Right renal pelvis (tissue), 4 donors: ENCODE measurements at places on chromosomes 11 and 22. TPM values are rescaled to one million over a fixed set of nuclear protein-coding genes. Genes with fewer than 3 reads are reported as not detected.

- DNase-seq: no peak
Observed at GRCh38 chr22:30408388-30409102, 11.7 kb downstream of the SEC14L2 start.

Gene MYRF
- polyA plus RNA-seq: 20.9 TPM

- DNase-seq: no peak
Observed at GRCh38 chr11:130549393-130549999, 101.1 kb downstream of the ADAMTS15 start.

Gene IGLL1
- 0.51 TPM for polyA plus RNA-seq

DNA sequence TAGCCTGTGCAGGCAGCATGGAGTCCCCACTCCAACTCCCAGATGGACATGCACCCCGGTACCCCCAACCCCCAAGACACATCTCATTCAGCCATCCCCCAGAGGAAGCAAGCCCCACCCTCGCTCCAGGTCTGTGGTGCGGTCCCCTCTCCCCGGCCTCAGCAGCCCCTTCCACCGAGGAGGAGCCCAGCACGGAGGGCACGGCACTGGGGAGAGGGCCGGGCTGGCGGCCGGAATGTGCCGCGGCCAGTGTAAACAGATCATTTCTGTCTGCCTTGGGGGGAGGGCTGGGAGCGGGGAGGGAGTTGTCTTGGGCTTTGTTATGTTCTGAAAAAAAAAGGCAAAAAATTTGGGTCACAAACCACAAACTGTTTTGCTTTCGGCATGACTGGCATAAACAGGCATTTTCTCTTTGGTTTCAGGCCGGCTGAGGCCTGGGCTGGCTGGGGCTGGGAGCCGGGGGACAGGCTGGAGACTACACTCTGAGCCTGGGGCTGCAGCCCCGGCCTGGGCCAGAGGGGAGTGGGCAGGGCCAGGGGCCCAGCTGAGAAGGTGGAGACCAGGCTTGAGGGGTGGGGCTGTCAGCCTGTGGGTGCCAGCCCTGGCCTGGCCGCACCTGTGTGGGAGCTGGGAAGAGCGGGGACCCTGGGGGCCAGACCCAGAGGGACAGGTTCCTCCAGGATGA is 16.8 kb downstream of the IGF2 start:
- no peak for DNase-seq

DNA sequence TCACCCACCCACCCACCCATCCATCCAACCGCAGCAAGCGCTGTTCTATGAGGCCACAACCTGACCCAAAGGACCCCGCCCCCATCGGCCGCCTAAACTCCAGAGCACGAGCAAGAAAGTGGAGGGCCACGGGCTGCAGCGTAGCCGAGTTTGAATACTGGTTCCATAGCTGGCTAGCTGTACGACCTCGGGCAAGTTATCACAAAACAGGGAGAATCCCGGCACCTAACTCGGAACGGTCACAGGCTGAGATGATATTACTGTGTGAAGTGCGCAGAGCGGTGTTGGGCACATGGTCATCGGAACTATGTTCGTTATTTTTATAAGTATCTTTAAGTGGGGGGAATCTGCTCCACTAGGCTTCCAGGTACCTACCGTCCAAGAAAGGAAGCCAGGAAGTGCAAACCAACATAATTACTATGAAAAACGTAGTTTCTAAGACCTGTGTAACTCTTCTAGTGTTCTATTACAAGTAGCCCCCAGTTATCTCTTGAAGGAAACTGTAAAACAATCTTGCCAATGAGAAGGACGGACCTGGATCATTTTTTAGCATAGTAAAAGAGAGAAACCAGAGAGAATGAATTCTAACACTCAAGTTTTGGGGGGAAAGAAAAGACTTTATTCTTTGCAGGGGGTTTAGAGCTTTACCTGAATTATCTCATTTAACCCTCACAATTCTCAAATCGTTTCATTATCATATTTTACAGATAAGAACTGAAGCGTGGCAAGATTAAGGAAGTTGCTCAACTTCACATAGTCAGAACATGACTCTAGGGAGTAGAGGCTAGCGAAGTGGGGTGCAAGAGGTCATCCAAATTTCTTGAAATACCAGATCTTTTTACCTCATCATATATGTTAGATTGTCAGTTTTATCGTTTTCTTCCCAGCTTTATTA is 663 bp upstream of the BUD13 start:
- no peak for DNase-seq

Gene SLCO2B1
- 10.2 TPM for polyA plus RNA-seq

Gene PLEKHA7
- 42.2 TPM for polyA plus RNA-seq

Gene CASP5
- polyA plus RNA-seq: not detected

GRCh38 chr11:127003260-127003981 is 2.9 kb upstream of the KIRREL3 start:
- DNase-seq: peak; percentile 54

DNA sequence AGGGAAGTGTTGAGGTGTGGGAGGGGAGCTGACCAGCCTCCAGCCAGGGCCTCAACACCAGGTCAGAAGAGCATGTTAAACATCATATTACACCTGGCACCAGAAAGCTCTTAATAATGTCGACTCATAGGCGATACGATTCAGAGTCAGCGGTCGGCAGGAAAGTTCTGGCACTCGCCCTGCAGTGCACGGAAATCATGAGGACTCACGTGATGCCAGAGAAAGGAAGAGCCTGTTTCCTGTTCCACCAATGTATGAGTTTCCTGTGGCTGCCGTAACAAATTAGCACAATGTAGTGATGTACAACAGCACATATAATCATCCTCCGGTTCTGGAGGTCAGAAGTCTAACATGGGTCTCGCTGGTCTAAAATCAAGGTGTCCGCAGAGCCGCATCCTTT is 198.8 kb downstream of the BARX2 start:
- no peak for DNase-seq

DNA sequence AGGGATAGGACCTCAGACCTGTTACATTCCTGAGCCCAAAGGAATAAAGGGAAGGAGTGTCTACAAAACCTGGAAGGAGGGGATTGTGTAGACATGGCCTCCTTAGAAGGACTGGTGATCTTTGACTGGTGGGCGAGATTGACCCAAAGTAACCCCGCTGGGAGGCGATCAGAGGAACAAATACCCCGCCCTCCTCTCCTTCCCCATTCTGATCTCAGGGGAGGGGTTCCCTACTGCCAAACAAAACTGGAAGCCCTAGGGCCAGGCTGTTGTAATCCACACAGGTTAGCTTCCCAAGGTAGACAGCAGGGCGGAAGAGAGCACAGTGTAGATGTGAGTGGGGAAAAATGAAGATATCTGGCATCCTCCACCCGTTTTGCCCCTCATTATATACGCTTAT is 24.7 kb downstream of the NCF4 start:
- no peak for DNase-seq

DNA sequence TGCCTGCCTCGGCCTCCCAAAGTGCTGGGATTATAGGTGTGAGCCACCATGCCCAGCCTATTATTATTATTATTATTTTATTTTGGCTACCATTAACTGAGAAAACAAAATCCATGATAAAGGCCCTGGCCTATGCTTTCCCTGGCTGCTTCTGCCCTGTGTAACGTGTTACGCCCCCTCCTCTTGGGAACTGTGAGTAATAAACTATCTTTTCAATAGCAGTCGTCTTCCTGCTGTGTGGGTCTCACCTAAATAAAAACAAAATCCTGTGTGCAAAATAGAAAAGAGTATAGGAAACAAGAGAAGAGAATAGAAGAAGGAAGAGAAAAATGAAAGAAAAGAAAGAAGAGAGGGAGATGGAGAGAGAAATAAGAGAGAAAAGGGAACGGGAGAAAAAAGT is 237.0 kb downstream of the MIAT start:
- DNase-seq: no peak

- DNase-seq: no peak
Observed at GRCh38 chr11:110525883-110526282, 96.1 kb downstream of the FDX1 start.

DNA sequence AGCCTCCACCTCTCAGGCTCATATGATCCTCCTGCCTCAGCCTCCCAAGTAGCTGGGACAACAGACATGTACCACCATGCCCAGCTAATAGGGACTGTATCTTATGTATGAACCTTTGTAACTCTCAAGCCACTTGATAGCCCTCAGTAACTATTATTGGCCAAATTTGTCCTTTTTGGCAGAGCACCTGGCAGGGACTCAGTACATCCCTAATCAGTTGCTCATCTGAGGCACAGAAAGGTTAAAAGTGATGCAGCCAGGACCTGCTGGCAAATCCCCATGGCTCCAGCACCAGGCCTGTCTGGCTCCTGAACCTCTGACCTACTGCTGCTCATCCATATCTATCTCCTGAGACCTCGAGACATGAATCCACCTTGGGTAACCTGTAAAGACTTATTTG is 21.1 kb upstream of the XBP1 start:
- DNase-seq: no peak

Gene PRR14L
- polyA plus RNA-seq: 26.6 TPM

DNA sequence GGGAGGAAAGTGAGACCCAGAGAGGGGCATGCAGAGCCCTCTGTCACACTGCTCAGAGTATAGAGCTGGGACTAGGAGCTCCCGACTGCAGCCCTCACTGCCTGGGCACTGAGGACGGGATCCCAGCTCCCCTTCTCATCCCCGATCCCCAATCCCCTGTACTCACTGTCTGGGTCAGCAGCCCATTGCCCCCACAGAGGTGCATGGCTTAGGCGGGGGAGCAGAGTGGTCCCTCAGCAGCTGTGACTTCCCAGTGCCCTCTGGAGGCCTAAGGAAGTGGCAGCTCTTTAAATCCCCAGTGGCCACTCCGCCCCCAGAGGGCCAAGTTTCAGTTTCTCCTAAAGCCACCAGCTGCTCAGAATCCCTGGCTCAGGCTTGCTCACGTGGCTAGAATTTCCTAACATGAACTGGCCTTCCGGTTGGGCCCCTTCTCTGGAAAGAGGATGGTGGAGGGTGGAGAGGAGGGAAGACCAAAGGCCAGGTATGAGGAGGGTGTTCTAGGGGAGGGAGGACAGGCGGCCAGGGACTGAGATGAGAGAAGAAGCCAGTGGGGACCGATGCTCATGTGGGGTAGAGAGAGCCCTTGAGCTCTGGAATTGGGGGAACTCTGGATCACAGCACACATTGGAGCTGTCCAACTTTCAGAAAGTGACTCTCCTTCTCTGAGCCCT is at the start of gene BATF2:
Gene BATF2, minus strand, starts transcription at position 262 of the 671 bp plus-strand sequence. Its CDS starts 57 bp downstream, at position 205.
- DNase-seq: peak; percentile 53

DNA sequence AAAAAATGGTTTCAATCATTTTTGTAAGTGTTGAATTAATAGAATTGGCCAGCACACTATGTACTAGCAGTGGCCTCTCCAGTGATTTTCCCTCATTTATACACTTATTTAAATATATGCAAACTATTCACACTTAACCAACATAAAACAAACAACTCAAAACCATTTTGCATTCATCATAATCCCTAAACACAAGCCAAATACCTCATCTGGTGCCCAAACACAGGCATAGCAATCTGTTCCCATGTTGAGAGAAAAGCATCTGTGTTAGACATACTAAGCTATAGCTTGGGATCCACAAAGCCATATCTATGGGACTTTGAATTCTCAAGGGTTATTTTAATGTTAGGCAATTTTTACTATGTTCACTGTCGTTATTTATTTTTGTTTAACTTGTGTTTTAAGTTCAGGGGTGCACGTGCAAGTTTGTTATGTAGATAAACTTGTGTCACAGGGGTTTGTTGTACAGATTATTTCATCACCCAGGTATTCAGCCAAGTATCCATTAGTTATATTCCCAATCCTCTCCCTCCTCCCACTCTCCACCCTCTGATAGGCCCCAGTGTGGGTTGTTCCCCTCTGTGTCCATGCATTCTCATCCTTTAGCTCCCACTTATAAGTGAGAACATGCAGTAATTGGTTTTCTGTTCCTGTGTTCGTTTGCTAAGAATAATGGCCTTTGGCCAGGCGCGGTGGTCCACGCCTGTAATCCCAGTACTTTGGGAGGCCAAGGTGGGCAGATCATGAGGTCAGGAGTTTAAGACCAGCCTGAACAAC is 31.0 kb upstream of the RCN1 start:
- no peak for DNase-seq

DNA sequence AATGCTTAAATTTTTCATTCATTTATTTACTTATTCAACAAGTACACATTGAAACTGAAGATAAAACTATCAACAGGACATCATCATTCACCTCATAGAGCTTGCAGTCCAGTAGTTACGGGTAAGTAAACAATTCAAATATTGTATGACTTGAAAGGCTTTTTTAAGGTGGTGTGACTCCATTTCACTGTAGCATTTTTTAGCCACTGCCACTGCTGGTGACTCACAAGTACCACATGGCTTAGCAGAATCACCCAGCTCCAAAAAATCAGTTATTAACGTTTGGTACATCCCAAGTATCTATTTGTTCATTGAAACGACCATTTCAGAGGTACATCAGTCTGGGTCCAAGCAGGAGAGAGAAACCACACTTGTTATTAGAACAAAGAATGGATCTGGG is 427.9 kb upstream of the DDI1 start:
- DNase-seq: no peak

- no peak for DNase-seq
Observed at GRCh38 chr11:2376751-2377451, at the start of gene CD81. Gene CD81 (plus strand): TSS chr11:2377310. CDS start chr11:2377550, 240 bp downstream.

- no peak for DNase-seq
Observed at GRCh38 chr22:27718186-27719035, 83.1 kb downstream of the MN1 start.

Gene FJX1
- 17.7 TPM for polyA plus RNA-seq
